ENCODE measurements at places on chromosomes 11 and 22.

DNA sequence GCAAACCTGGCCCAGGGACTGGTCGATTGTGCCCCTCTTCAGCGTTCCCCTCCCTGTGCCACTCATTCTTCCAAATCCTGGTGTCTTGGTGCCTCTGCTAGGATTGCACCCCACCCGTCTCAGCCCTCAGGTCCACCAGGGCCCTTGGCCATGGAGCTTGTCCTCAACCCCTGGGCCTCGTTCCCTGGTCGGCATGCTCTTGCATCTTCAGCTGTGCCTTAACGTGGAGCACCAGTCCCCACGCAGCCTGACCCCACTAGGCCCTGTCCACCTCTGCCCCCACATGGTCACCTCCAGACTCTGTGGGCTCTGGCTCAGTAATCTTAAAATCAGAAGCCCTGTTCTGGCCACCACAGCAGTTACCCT is 61.1 kb downstream of the OSBP2 start:
- DNase-seq: no peak

DNA sequence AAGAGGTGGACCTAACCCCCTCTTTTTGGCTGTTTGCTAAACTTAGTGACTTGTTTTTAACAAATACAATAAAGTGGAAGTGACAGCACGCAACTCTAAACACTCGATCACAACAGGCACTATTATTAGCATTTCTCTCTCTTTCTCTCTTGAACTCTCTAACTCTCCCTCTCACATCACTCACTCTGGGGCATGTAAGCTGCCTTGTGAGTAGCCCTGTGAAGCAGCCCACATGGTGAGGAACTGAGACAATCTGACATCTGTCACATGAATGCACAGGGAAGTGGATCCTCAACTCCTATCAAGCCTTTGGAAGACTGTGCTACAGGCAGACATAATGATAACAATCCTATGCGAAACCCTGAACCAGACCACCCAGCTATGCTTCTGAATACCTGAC is 609.0 kb upstream of the CNTN5 start:
- DNase-seq: no peak

GRCh38 chr11:134244593-134244992 is 8.6 kb downstream of the THYN1 start:
- DNase-seq: peak; percentile 32

GRCh38 chr22:47154621-47155081 is 392.2 kb downstream of the TBC1D22A start:
- DNase-seq: no peak

DNA sequence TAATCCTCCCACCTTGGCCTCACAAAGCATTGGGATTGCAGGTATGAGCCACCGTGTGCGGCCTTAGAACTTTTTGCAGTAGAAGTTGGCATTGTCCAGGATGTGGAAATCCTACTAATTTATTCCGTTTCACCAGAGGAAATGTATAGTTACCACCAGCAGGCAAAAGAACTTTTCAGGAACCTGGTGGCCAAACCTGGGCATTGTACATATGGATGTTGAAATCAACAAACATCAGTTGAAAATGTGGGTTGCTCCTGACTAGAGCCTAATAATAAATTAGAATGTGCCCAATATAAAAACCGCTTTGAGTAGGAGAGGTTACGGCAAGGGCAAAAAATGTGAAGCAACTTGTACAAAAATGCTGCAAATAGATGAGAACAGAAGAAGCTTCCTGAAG is 40.7 kb upstream of the XBP1 start:
- DNase-seq: no peak

GRCh38 chr11:6825231-6825744 is 20.2 kb upstream of the OR10A5 start:
- peak; percentile 34 for DNase-seq

GRCh38 chr11:1873048-1873812 is 18.5 kb downstream of the PRR33 start:
- no peak for DNase-seq

DNA sequence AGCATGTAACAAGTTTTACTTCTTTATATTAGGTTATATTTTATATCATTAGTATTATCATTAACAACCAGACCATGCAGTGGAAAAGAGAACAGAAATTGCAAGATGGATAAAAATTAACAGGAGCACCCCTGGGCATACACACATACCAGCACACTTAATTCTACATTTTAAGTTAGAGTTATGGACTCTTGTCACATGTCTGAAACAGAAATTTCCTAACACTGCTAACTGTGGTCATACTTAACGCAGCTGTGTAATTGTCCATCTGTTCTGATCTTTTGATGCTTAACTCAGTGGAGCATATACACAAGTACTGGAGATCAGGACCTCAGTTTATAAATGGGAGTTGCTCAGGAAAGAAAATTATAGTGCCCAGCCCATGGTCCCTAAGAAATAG is 358 bp downstream of the OR52H1 start:
- no peak for DNase-seq

DNA sequence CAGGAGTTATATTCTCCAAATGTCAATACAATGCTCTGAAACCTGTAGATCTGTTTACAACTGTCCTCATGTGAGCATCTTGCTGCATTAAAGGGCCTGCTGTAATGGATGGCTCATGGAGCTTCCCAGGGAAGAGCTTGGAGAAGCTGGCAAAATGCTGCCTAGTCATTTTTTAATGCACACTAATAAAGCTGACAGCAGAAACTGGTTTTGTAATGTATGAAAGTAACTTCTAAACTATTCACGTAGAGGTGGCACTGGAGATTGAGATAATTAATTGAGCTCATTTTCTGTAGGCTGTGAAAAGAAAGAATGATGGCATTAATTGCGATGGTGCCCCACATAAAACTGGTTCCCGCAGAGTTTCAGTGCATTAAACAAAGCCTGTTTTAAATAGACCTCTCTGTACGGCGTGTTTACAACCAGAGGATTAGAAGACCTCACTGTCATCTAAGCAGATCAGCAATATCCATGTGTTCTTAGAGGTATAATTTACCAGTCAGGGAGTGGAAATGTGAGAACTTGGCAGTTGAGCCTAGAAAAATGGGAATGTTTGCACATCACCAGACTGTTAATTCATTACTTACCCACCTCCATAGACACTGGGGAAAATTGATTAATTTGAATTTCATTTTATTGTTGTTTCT is 16.0 kb downstream of the POLA2 start:
- no peak for DNase-seq

GRCh38 chr11:29361369-29361768 is 655.5 kb downstream of the KCNA4 start:
- no peak for DNase-seq

DNA sequence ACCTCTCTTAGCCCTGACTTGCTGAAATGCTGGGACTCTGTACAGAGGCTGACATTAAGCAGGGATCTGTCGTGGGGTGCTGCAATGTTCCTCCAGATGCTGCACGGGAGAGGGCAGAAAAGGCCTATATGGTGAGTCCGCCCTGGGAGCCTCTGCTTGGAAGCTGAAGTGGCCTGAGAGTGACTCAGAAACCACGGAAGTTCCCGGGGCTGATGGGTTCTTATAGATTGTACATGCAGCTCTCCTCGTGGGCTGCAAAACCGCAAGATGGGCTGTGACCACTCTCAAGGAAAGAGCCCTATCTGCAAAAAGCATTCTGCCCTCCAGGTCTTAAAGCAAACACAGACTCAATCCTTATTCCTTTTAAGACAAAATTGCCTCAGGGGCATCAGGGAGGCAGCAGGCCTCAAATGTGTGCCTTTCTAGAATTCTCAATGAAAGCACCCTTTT is 5.8 kb upstream of the SLC43A3 start:
- peak; percentile 45 for DNase-seq

DNA sequence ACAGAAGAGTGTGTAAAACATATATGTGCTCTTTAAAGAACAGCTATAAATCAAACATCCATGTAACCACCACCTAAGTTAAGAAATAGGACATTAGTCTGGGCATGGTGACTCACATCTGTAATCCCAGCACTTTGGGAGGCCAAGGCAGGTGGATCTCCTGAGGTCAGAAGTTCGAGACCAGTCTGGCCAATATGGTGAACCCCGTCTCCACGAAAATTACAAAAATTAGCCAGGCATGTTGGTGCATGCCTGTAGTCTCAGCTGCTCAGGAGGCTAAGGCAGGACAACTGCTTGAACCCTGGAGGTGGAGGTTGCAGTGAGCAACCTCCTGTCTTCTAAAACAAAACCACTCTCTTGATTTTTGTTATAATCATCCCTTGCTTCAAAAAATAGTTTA is 103.3 kb downstream of the LRRC32 start:
- no peak for DNase-seq

GRCh38 chr11:132126973-132127899 is 756.8 kb downstream of the NTM start:
- DNase-seq: no peak

DNA sequence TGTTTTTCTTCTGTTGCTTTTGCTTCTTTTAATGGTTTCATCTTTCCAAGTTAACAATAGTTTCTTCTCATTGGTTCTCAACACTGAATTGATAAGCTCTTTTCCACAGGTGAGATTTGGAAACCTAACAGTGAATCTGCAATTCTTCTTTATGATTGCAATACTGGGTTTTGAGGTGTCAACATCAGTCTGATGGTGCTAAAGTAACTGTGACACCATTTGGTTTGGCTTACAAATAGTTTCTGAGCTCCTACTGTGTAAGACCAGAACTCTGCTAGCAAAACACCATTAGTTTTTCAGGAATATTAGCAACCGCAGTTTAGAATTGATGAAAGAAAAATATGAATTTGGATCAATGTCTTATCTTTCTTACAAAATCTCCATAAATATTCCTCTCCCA is 58.6 kb downstream of the MAML2 start:
- DNase-seq: no peak

GRCh38 chr22:47192651-47193437 is 430.4 kb downstream of the TBC1D22A start:
- DNase-seq: peak; percentile 51

- DNase-seq: peak; percentile 80
These were observed 74.9 kb upstream of the HORMAD2 start for GRCh38 chr22:30005213-30005857.

DNA sequence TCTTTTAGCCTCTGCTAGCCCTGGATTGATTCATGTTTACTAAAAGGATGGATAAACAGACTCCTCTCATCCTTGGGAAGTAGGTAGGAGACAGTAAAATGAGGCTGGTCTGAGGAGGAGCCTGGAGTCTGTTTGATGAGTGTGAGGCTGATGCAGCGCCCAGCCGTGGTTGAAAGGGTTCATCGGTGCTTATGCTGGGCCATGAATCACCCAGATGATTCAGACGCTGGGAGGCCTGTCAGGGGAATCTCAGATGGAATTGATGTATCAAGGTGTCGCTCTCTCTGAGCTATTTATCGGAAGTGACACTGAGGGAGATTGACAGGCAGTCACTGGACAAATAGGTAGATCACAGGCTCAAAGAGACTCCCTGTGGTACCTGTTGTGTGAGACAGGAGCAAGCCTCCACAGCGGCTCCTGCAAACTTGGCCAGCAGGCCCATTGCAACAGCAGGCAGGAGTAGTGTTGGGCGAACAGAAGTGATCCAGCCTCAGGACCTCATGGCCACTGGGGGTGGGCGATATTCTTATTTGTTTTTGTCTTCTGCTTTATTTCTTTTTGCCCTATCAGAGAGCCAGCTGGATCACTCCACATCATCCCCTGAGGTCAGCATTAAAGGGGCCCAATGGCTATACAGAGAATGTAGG is 109.9 kb upstream of the CADM1 start:
- DNase-seq: peak; percentile 15
